ENCODE measurements at places on chromosomes 7 and 10.

DNA sequence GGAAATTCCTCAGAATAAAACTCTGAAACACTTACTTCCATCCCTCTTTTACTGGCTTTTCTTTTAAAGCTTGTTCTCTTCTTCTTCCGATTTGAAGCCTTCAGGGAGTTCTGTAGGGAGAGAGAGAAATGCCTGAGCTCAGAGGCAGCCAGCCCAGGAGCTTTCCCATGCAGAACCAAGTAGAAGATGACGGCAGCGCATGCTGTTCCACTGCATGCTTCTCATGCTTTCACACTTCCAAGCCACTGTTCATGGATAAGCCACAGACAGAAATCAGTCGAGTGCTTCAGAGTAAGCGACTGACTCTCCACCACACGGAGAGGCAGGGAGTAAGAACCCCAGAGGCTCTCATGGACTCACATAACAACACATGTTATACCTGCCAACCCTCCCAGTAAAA lies 237.3 kb downstream of the DGKI start:
- DNase-seq: no peak

DNA sequence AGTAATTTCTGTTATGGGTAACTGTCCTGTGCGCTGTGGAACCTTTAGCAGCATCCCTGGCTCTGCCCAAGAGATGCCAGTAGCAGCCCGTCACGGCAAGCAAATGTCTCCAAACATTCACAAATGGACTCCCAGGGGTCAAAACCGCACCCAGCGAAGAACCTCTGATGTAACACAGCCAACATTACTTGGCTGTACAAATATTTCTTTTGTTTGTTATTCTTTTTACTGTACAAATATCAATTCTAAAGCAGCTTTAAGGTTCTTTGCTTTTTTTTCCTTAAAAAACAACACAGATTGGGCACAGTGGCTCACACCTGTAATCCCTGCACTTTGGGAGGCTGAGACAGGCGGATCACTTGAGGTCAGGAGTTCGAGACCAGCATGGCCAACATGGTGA lies 182.5 kb downstream of the KMT2E start:
- DNase-seq: no peak

DNA sequence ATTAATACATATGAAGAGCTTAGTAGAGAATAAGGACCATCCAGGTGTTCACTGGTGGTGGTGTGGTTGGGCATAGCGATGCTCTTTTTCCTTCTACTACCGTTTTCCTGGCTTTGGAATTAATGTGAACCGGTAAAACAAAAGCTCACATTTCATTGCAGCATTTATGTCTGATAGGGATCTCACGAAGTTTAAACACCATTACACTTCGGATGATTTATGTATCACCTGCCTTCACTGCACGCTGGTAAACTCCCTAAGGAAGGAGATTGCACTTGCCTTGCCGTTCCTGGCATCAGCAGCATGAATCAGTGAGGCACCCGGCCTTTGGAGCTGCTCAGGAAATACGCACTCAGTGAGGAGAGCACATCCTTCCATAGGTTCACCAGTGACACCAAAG lies 47.5 kb downstream of the WIPF3 start:
- DNase-seq: no peak

- DNase-seq: no peak
Observed at GRCh38 chr7:22675421-22675820, 51.6 kb upstream of the IL6 start.

DNA sequence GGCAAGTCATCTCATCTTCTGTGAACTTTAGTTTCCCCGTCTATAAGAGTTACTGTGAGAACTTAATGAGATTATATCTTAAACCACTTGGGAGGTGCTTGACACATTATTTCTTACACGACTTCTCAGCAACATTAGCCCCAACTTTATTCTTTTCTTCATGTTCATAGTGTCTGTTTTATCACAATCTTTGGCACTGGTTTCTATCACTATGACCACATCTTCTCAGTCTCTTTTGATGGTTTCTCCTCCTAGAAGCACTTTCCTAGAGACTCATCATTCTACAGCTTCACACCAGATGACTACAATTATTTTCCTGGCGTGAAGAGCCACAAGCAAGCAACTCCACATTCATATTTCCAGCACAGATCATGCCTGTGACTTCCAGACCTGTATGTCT lies 26.5 kb upstream of the BET1 start:
- no peak for DNase-seq

DNA sequence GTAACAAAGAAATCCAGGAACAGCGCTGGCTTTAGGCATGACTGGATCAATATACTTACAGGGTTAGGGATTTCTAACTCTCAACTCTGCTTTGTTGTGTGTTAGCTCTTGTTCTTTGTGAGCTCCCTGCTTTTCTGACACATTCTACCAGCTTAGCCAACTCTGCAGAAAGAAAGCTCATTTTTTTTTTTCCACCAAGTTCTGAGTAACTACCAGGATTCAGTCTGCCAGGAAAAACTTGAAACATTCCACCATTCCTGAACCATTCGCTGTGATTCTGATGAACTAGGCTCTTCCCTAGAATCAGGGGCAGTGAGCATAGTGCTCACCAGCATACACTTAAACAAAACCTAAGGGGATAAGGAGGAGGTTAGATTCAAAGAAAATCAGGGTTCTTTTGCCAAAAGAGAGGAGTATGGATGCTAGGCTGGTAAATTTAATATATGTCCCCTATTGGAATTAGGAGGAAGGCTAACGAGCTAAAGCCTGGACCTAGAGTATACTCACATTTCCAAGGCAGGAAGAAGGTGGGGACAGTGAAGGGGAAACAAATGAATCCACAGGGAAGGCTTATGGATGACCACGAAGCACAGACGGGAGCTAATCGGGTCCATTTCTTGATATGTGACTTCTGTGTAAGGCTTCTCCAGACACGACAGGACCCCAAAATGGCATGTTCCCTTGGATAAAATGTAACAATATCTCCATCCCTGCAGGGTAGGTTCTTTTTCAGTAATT lies 183.4 kb downstream of the PRKG1 start:
- no peak for DNase-seq

- DNase-seq: peak; percentile 12
Observed at GRCh38 chr10:70093335-70093944, 39.2 kb downstream of the AIFM2 start.

GRCh38 chr7:116683786-116684185 lies 11.8 kb downstream of the MET start:
- no peak for DNase-seq

GRCh38 chr10:21272643-21273399 lies 252.7 kb downstream of the SKIDA1 start:
- DNase-seq: no peak

GRCh38 chr10:127983344-127984100 lies 76.6 kb downstream of the PTPRE start:
- DNase-seq: no peak

DNA sequence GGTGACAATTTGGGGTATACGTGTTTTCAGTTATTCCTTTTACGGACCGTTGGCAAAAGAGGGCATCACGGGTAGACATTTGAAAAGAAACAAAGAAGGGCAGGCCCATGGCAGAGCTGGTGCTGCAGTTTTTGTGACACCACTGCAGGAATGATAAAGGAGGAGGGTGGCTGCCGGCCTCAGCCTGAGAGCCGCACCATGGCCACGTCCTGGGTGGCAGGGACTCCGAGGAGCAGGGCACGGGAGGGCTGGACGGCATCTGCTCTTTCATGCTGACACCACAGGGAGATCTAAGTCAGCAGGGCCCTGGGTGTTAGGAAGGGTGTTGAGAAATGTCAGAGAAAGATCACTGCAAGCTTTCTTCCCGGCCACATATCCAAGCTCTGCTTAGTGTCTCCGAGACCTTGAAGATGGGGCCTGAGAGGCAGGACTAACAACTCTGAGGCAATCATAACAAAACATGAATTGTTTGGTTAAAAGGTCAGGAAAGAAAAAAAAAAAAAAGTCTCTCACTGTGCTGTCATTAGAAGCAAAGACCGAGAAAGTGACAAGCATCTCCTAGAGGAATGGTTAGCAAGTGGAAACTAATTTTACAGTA lies 36.6 kb downstream of the INSYN2A start:
- no peak for DNase-seq

DNA sequence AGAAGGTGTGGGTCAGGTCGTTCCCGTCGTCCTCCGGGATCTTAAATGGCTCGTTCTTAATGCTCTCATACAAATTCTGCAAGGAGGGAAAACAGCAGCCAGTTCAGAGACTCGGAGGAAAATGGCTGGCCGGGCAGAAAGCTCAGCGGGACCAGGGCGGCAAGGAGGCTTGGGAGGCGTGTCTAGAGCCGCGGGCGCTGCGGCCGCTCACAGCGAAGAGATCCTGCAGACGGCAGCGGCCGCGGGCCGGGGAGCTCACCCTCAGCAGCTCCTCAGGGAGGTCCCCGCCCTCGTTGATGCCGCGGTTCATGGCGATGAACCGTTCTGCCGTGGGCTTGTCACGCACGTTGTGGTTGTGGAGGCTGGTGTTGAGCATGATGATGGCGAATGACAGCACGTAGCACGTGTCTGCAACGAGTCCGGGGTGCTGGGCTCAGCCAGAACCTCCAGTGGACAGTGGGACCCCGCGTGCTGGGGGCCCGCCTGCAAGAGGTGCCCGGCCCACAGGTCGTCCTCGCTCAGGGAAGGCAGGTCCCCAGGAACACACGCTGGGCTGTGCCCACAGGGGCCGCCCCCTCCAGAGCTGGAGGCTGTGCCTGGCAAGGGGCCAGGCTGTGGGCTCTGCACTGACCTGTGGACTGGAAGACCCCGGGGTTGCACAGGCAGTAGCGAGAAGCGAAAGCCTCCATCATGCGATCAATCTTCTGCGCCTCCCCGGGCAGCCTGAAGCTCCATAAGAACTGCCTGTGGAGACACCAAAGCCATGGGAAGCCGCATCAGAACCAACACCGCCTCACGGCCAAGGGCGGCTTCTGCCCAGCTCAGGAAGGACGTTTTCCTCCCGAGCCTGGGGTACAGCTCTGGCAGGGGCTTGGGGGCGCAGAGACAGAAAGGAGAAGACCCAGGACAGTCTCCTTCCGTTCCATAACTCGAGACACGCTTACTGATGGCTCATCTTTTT lies 101.6 kb downstream of the CYTH3 start:
- no peak for DNase-seq

DNA sequence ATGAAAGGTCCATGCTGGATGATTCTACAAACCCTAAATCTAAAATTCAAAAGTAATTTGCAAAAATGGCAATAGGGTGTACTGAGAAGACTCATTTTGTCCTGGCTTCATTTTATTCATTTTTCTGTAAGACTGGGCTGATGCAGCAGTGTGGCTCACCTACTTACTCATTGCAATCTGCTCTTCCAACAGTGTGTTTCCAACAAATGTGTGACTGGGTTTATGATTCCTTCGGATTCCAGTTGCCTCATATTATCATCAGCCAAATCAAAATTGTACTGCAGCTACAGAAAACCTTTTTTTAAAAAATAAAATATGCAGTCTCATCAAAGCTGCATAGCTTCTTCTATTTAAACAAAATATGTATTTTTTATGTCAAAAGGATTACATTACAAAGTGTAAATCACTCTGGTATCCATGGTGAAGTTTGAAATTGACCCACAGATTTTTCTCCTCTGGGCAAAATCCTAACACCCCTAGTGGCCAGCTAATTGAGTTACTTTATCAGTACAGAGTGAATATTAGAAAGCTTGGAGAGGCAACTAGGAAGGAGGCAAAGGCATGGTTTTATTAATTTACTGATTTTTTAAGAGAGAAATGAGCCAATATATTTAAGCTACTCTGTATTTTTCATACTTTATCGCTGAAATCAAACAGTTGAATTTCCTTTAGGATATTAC lies 390.3 kb downstream of the MAGI2 start:
- no peak for DNase-seq

DNA sequence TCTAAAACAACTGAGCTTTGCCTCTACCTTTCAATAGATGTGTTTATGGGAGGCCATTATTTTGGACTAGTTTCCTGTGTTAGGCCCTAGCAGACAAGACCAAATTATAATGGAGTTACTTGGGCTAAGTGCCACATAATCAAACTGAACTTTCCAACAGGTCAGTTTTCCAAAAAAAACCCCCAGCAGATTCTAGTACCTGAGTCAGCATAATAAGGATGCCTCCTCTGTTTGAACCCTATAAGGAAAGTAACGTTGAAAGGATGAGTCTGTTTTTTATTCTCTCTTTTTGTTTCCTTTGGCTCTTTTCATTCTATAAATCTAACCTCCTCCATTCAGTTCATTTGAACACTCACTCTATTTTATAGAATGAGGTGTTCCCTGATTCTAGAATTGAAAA lies 148.1 kb upstream of the FAM3C start:
- no peak for DNase-seq

DNA sequence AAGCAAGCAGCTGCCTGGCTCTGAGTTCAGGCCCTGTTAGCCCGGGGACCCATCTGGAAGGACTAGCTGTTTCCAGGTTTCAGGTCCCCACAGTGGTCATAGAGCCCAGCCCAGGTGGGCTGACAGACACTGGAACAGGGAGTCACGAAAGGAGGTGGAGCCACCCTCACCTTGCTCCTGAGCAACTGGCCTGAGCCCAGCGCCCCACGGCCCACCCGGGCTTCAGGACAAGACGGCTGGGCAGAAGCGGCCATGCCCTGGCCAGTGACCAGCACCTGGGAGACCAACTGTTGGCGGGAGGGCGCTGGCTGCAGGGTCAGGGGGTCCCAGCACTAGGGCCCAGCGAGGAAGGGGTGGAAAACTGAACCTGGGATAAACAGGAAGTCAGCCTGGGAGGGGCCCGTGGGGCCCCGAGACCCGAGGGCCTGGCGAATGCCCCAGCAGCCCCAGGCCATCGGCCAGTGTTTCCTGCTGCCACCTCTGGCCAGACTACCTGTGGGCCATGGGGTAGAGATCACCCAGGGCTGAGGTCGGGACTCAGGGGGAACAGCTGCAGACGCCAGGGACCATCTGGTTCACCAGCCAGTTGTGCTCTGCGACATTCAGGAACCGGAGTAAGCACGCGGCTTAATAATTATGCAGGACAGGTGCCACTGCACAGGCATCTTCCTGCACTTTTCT lies 282.1 kb upstream of the PPP2R2D start:
- no peak for DNase-seq

GRCh38 chr7:111750878-111751277 lies 188.6 kb upstream of the IMMP2L start:
- no peak for DNase-seq
